ENCODE measurements at places on chromosomes 3 and 15.

GRCh38 chr15:67076147-67076843, 10.9 kb downstream of the SMAD3 start:
- peak; percentile 87 for ATAC-seq

DNA sequence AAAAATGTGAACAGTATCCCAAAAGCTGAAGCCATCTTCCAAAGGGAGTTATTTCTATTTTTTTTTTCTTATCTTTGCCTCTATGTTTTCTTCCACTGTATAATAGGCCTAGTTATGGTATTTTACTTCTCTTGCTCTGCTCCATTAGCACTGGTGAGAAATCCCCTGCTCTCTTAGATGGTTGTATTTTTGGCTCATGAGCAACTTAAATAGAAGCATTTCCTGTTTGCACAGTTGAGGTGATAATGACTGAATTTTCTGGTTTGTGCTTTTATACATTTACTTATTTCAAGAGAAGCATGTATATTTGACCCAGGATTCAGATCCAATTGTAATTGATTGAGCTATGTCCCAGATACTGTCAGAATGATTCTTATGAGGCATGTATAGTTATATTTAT, 61.6 kb upstream of the CD200R1L start:
- peak; percentile 88 for ATAC-seq

DNA sequence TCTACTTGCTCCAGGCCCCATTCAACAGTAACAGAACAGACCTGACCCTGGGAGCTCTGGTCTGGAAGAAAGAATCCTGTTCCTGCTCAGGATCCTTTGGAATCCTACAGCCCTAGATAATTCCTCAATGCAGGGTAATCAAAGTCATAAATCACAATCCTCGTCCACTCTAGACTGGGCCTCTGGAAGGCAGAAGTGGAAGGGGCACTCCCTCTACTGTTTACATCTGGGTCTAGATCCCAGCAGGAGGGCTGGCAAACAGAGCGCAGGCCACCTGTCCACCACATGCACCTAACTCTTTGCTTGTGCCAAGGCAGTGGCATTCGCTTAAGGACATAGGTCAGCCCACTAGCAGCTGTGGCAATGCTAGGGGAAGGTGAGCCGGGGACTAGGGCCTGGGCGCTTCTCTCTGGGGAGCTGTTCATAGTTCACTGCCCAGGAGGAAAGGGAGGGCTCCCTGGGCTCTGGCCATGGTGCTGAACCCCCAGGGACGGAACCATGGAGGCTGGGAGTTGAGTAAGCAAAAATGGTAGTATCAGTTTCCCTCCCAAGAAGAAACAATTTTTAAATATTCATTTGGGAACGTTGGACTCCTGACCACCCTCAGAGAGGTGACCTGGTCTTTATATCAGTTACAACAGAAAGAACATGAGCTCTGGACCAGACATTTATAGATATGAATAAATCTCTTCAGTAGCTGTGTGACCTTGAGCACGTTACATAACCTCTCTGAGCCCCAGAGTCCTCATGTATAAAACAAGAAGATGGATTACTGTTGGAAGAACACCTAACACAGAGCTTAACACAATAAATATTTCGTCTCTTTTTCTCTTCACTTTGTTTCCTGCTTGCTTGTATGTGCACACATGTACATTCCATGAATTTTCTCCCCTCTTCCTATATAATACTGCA, 90.2 kb downstream of the NTRK3 start:
- ATAC-seq = peak; percentile 75

- peak; percentile 24 for ATAC-seq
These were observed 210.2 kb downstream of the ADAMTS17 start for GRCh38 chr15:100131321-100132224.

GRCh38 chr3:104044002-104044401, 1322.7 kb upstream of the ALCAM start:
- no peak for ATAC-seq

GRCh38 chr3:157294953-157295352, 135.0 kb upstream of the CCNL1 start:
- no peak for ATAC-seq

DNA sequence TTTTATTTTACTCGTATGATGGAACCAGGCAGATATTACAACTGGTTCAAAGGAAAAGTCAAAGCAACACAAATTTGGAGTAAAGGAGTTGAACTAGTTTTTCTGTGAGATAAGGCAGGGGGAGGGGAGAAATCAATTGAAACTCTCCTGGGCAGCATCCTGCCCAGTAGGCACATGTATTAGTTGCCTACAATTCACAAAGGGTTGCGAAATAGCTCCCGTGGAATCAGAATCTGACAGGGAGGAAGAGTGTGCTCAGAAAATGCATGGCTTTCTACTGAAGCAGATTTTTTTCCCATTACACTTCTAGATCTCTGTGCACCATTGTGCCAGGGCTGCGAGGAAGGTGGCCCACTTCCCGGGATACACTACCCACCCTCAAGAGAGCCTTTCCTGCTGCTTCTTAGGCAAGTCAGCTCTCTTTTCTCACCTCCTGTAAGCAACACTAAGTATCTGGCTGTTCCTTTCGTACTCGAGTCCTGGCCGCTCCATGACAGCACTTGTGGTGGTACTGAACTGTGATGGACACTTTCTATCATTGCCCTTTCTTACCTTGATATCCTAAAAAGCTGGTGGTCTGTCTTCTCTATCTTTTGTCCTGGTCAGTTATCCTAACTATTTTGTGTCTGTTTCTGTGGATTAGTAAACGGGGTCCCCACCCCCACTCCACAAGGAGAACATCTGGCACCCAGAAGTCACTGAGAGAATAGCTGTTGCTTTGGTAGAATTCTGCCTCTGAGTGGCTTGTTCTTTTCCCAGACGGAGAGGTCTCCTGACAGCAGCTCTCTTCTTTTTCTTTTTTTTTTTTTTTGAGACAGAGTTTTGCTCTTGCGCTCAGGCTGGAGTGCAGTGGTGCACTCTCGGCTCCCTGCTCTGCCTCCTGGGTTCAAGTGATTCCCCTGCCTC, 74.8 kb downstream of the RPL39L start:
- ATAC-seq = no peak

- no peak for ATAC-seq
These were observed 150.3 kb downstream of the SLC9A9 start for GRCh38 chr3:143697975-143698374.

- ATAC-seq = no peak
These were observed 622 bp downstream of the XIRP1 start for GRCh38 chr3:39191773-39192172.

- no peak for ATAC-seq
These were observed 9.0 kb downstream of the LRRC15 start for GRCh38 chr3:194360568-194360967.

DNA sequence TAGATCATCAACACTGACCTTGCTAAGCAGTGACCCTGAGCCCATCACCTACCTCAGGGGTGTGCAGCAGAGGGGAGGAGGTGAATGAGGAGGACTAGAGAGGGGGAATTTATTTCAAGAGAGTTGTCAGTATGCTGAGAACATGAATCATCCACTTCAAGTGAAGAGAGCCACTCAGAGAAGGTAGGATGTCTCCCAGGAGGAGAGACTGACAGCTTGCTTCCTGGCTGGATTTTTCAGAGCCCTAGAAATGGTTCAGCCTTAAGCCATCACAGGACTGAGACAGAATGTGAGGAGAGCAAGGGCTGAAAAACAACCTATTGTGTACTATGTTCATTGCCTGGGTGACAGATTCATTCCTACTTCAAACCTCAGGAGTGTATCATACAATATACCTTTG, 34.8 kb downstream of the CCNL1 start:
- no peak for ATAC-seq

GRCh38 chr15:58537033-58537432, 105.2 kb downstream of the LIPC start:
- no peak for ATAC-seq

DNA sequence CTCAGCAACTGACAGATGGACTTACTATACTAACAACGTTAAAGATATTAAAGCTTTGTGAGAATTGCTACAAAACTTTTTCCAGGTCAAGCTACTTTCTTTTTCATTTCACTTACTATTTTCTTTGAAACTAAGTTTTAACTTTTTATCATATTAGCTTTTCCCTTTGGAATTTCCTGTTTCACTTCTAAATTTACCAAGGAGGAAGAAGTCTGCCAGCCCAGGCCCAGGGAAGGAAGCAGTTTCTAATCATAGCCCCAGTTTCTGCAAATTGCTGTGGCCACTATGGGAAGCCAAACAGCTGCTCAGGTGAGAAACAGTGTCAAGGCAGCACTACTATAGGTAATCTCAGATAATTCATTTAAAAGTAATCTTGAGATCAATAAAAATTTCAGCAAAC, 18.4 kb downstream of the CYFIP1 start:
- ATAC-seq = no peak

DNA sequence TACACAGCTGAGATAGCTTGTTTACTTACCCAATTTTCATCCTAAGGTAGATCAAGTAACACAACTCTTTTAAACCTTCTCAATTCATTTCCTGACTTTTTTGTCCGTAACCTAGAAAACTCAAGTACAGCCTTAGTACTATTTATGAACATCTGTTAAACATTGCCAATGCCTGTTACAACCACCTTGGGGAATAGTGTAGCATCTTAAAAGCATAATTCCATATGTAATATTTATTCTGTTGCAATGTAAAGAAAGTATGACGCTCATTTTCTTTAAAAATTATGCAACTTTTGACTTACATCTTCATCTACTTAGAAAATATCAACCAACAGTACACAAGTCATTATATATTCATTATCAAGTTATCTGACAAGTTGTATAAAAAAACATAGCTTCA, 54.6 kb downstream of the SUCLG2 start:
- no peak for ATAC-seq

DNA sequence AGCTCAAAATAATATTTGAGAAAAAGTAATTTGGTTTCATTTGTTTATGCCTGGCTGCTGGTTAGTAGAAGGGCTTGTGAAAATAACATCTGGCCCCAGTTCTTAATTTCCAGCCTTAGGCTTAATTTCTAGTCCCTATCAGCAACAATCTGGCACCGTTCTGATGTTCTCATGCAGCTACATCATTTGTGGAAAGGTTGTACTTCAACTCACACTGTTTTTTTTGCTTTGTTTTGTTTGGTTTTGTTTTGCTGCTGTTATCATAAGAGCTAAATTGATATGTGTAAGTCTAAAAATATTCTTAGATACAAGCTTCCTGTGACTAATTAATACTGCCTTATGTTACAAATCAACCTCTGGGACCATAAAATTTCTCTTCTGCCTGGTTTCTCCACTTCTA, 8.9 kb downstream of the CPA3 start:
- no peak for ATAC-seq

GRCh38 chr15:20340331-20340811, 201.2 kb downstream of the GOLGA6L6 start:
- peak; percentile 49 for ATAC-seq

DNA sequence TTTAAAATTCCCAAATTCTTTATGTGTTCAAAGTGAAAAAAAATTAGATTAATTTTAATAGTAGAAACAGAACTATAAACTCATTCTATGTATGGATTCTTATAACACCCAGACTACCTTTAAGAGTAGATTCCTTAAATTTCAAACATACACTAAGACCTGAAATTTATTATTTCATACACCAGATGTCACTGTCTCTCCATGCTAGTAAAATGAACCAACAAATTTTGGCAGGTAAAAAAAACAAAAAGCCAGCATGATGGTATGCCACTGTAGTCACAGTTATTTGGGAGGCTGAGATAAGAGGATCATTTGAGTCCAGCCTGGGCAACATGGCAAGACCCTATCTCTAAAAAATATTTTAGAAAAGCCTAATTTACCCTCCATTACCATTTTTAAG, 461.3 kb upstream of the NAALADL2 start:
- ATAC-seq = no peak

DNA sequence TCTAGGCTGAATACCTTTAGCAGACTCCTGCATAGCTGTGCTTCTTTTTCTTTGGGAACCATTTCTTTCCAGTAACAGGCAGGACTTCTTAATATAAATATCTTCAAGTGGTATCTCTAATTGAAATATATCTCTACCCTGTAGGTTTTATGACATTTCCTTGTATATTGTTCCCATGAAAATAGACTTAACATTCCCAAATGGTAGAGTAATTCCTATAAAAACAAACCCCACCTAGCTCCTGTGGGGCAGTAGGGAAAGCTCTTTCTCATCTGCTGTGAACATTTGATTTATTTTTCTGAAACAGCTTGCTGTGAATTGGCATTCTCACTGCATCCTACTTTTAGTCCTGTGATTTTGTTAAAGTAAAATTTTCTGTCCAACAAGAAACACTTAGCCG, 20.8 kb downstream of the SELENOT start:
- ATAC-seq = no peak

- ATAC-seq = no peak
These were observed 297.1 kb downstream of the UACA start for GRCh38 chr15:70466305-70466704.

GRCh38 chr3:31081018-31081662, 186.7 kb upstream of the GADL1 start:
- no peak for ATAC-seq

All from stimulated activated memory B cell treated with anti-CD40 and anti-IgM and Interleukin-4, amounts not matched to agents 10 μg/mL and 1 μg/mL and 100 μg/mL, for 72 hours (primary cell).